BE2C (cell line): ENCODE measurements at places on chromosomes 6 and 20.

DNA sequence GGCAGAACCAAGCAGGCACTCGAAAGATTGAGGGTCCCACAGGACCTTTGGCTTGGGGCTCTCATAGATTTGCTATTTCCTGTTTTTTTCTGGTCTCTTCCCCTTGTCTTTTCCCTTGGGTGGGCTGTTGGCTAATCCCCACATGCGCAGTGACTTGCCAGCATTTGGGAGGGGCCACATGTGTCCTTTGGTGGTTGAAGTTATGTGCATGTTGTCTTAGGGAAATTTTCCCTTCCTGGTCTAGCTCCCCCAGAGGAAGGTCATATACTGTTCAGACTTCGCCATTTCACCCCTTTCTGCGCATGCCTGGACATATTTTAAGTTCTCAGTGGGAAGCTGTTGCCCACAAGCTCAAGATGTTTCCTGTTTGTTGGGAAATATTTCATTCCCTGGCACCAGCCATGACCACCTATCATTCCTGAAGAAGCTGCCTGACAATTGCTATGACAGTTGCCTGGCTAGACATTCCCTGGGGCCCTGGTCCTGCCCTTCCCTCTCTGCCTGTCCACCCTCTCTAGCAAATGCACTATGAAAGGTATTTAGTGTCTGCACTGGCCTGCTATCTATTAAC is 156.2 kb upstream of the THBS2 start:
- DNase-seq: no peak

DNA sequence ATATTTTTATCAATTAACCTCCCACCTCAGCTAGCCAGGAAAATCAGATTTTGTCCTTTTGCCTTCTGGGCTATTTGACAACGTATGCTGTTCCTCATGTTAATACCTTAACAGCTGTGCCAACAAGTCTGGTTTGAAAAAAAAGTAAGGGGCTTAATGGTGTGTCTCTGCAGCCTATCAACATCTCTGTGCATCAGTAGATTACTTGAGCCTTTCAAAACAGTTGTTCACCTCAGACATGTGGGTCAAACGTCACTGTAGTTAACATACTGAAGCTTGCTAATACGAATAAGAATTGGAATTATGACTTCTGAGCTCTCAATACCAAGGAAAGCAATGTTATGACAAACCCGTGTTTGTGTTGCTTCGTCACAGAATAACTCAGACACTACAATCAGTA is 23.0 kb downstream of the CEP57L1 start:
- no peak for DNase-seq

DNA sequence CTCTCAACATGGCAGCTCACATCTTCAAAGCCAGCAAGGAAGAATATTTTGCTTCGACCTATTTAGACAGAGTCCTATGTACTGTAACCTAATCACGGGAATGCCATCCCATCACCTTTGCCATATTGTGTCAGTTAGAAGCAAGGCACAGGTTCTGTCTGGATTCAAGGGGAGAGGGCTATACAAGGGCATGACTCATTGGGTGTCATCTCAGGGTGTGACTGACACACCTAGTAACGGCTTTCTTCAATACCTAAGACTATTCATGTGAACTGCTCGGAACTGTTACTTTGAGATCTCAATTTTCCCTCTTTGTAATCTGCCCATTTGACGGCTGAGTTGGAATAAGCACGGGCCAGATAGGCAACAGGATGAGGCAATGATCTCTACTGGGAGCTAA is 135.6 kb upstream of the HDGFL1 start:
- no peak for DNase-seq

- no peak for DNase-seq
These were observed 31.4 kb downstream of the HIVEP2 start for GRCh38 chr6:142913511-142914047.

GRCh38 chr6:167130008-167130677 is 7.2 kb downstream of the CCR6 start:
- no peak for DNase-seq

- DNase-seq: no peak
These were observed 979.2 kb upstream of the GJE1 start for GRCh38 chr6:141153563-141153962.

DNA sequence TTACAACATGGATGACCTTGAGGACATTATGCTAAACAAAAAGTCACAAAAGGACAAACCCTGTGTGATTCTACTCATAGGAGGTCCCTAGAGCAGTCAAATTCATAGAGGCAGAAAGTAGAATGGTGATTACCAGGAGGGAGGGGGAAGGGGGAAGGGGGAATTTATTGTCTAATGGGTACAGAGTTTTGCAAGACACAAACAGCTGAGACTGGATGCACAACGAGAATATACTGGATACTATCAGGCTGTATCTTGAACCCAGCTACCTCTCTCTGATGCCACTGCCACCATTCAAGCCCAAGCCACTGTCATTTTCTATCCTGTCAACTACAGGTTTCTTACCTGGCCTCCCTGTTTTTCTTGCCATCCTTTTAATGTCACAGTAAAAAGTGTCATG is 252.3 kb downstream of the ATXN1 start:
- DNase-seq: no peak

DNA sequence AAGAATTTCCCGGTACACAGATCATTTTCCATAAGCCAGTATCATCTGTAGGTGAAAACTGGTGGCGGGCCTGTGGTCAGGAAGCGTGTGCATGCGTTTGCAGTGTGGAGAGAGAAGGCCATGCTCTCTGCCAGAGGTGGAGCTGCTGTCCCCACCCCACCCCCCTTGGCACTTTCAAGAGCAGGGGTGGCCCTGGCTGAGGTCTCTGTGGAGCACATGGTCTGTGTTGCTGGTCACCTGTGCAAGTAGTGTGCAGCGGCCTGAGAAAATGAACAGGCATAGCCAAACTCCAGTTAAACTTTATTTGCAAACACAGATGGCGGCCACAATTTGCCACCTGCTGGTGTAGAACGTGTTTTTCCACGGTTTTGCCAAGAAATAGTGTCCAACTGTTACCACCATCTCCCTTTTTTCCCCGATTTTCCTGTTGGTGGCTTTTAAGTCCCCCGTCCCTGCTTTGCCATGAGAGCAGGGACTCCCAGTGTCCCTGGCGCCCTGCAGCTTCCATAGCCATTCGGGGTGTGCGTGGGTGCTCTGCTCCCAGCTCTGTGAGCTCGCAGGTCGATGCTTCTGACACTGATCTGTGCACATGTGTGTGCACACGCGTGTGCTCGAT is 2.5 kb downstream of the ADRM1 start:
- no peak for DNase-seq

DNA sequence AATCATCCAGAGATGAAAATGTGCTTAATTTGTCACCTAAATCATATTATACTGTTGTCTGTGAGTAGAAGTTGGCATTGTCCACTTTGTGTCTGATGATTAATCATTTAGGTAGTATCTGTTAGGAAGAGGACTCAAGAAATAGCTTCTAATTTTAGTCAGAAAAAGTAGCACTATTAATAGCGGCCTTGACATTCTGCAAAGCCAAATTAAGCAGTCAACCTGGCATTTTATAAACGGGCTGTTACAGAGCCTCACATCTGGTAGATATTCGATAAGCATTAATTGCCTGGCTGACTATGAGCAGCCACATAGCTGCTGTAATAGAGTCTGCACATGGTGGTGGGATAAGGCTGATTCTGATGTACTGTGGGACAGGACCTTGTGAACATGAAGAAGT is 99.5 kb downstream of the KLHL32 start:
- no peak for DNase-seq

DNA sequence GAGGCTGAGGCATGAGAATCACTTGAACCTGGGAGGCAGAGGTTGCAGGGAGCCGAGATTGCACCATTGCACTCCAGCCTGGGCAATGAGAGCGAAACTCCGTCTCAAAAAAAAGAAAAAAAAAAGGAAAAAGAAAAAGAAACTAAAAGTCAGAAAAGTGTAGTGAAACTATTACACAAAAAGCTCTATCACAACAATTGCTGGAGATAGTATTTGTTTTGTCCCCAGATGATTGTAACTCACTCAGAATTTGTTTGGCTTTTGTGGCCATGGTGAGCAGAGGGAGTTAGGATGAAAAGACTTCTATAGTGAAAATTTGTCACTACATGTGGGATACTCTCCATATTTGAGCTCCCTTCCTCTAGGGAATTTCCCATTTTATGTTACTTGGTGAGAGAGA is 5.2 kb upstream of the GOPC start:
- DNase-seq: no peak

GRCh38 chr6:134117409-134117808 is 65.0 kb upstream of the SLC2A12 start:
- peak; percentile 55 for DNase-seq

DNA sequence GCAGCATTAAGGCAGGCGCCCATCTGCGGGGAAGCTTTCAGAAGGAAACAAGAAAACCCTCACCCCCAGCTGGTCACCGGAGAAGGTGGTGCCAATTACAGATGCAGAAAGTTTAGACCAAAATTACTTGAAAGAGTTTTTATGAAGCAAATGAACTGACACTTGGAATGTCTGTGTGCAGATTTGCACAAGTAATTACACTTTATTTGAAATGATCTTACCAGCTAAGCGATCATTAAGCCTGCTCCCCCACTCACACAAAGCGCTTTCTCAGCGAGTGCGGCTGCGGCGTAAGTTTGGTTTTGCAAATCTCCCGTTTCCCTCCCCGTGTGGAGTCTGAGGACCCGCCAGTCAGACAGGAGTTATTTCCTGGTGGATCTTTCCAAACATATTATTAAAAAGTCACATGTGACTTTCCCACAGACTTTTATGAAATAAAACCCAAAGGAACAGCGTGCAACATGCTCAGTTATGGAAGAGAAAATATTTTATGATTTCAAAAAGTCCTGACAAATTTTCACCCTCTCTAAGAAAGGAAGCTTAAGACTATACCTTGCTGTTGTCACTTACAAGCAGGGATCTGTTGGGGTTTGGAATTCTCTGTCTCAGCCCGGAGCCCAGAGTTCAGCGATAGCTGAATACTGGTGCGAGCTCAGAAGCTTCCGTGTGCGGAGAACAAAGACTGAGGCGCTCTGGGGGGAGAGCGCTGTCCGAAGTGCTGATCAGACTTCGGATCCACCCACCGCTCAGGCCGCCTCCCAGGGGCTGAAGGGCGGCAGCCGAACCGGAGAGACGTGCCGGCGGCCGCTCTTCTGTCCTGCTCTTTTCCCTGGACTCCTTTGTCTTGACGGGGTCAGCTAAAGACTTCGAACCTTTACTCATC is 2.7 kb upstream of the MYT1 start:
- no peak for DNase-seq

GRCh38 chr20:41696428-41696827 is 78.3 kb upstream of the CHD6 start:
- DNase-seq: no peak

DNA sequence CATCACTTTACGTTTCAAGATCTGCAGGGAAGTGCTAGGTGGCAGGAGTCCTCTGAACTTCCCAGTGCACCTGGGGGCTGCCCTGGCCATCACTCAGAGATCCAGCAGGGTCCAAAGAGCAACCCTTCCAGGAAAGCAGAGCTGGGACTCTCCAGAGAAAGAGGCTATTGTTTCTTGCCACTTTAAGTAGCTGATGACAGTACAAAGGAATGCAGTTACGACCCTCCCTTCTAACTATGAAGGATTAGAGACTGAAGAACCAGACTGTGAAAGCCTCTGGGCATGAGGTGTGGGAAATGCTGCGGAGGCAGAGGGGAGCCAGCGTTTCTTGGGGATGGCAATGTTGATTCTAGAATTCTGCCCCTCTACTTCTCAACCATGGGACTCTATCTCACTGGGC is 189.1 kb upstream of the SUPT3H start:
- no peak for DNase-seq

DNA sequence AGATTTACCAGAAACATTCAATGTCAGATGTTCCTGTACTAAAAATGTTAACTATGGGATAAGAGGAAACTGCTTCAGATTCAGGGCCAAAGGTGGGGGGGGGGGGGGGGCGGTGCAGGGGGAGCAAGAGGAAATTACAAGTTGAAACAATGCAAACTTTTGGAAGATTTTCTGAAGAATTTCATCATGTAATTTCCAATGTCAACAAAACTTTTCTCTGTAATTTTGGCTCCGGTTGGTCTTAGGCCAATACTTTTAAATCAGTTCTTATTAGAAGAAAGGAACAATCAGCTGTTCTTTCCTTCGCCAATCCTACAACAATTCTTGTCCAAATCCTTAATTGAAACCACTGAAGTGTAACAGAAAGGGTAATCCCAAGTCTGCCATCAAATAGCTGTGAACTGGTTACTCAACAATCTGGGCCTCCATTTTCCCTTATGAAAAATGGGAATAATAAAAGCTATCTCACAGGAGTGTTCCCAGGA is 13.1 kb downstream of the UQCC1 start:
- DNase-seq: no peak

- no peak for DNase-seq
These were observed 169.1 kb upstream of the CST7 start for GRCh38 chr20:24779946-24780345.

DNA sequence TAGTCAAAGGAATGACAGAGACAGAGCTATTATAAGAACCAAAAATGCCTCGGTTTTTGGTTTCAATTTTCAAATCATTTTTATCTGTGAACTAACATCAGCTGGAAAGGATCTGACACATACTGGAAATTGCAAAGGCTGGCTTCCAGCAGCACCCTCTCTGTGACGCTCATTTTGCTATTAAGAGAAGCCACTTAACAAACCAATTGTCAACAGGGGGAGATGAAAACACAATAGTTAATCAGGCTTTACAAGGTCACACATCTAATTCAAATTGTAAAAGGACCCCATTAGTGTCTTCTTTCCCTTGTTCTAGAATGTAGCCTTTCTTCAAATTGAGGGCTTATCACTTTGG is 160.5 kb downstream of the TFAP2B start:
- no peak for DNase-seq

- DNase-seq: no peak
These were observed 191.2 kb upstream of the RREB1 start for GRCh38 chr6:6916598-6916997.

GRCh38 chr6:25242567-25242966 is 36.6 kb upstream of the CARMIL1 start:
- no peak for DNase-seq

DNA sequence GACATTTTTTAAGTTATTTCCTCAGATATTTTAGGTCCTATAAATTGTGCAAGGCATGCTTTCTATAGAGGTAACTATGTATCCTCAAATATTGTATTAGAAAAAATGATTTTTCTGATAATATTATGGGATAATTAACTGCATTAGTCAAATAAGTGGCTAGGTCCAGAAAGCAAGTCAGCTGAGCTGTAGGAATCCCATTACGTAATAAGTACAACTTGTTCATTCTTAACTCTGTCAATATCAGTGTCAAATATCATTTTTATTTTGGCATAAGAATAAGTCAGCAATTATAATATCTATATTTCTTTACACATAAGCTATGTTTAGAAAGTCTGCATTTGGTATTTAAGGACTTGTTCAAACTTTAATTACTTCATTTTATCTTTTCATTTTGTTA is 830.9 kb upstream of the GJE1 start:
- no peak for DNase-seq

GRCh38 chr20:62652041-62652893 is 10.0 kb downstream of the SLCO4A1 start:
- DNase-seq: no peak

- no peak for DNase-seq
These were observed 11.7 kb downstream of the ARFGEF2 start for GRCh38 chr20:48933017-48933766.

GRCh38 chr6:161884782-161885181 is 610.9 kb upstream of the AGPAT4 start:
- no peak for DNase-seq

GRCh38 chr6:40796260-40797221 is 209.4 kb upstream of the LRFN2 start:
- peak; percentile 89 for DNase-seq
